ENCODE measurements at places on chromosomes 5 and 9.

GRCh38 chr9:1053282-1053621, 3.1 kb downstream of the DMRT2 start:
- no peak for DNase-seq

- DNase-seq, result no peak
Observed at GRCh38 chr9:34590381-34591247, 1.1 kb upstream of the CNTFR start.

DNA sequence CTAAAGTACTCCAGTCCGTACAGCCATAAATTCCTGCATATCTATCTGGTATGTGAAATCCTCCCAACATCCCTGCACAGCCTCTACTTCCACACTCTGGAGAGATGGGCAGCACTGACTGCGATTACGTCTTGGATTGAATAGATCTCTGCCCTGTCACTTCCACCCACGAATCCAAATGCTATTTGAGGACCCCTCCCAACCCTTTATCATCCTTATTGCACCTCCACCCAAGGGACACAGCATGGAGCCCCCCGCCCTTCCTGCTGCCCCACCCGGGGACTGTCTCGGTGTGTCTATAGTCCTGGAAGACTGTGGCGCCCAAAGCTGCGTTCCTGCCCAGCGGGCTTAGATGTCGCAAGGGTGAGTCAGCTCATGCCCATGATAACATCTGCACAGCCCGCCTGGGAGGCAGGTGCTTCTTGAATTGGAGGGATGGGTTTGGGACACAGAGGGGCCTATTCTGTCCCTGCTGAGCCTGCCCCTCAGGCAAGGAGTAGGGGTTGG, 105.7 kb upstream of the HAND1 start:
- no peak for DNase-seq

DNA sequence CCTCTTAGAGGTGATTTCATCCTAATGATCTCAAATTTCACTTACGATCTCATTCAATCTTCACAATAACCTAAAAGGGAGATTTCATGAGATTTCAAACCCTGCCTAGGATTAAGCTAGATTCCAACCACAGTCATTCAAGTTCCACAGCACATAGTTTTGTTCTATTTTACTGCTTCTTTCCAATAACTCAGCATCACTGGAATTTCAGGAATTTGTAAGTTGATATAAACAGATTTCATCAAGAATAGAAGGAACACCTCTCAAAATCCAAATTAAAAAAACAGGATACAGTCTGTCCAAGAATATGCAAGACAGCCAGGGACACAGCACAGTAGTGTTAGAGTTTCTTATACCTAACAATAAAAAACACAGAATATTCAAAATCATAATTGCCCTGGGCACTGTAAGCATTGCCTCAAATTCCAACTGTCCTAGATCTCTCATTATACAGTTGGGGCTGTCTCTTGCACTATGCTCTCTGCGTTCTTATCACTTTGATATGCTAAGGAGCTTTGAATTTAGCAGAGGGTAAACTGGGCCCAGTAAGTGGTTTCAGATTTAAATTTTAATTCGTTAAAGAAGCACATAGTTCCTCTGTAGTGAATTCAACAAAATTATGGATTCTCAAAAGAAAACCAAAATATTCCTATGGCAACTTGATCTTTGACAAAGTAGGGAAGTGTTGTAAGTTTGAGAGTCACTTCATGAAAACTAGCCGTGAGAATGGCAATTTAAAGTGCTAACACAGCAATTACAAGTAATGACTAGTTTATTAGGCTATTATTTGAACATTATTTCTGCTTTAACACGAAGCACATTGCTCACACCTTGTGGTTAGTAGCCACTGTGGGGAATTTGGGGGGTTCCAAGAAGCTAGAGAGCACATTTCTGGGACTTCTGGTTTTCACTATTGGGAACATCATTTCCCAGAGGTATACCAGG, 478.6 kb upstream of the C9orf72 start:
- DNase-seq, result no peak

DNA sequence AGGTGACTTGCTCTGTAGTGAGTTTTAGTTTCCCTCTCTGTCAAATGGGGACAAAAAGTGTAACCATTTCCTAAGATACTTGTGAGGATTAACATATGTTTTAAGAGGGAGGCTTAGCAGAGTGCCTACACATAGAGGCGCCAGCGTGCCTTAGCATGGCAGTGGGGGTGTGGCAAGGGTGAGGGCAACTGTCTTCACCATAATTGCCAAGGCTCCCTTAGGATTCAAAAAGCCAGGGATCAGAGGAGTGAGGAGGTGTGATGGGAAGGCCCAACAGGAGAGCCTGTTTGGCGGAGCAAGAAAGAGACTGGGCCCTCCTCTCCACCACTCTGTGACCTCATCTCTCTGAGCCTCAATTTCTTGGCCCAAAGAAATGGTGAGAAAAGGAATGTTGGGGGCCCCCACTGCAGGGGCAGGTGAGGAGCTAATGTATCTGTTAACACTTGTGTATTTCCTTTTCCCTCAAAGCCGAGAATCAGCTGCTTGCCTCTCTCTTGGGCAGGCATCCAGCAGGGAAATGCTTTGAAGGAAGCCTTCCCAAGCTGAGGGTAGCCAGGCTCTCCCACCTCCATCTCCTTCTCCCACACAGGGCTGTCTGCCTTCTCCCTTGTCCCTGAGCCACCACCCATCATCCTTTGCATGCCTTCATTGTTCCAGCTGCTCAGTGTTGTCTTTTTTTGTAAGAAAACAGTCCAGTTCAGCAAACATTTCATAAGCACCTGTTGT, 76.0 kb downstream of the DAB2IP start:
- no peak for DNase-seq

DNA sequence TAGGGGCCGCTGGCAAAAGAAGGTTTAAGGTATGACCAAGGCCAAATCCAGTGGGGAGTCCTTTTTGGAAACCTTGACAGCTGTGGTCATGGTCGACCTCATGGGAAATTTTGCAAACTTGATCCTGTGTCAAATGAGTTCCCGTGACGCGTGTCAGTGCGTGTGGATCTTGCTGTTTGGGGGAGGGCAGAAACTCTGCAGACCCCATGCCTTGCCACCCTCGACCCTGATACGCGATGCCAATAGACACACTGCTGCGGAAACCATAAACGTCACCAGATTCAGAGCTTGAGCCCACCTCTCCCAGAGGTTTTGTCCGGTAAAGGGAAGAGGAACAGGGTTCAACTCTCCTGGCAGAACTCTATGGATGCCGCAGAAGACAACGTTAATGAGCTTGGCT, 104.7 kb downstream of the ADAMTS2 start:
- DNase-seq, result no peak

Measured in stimulated activated CD8-positive, alpha-beta memory T cell treated with anti-CD3 and anti-CD28 coated beads, Interleukin-7, amount 100 ng/mL, for 4 hours (primary cell).